ENCODE measurements at places on chromosomes 4 and X.

DNA sequence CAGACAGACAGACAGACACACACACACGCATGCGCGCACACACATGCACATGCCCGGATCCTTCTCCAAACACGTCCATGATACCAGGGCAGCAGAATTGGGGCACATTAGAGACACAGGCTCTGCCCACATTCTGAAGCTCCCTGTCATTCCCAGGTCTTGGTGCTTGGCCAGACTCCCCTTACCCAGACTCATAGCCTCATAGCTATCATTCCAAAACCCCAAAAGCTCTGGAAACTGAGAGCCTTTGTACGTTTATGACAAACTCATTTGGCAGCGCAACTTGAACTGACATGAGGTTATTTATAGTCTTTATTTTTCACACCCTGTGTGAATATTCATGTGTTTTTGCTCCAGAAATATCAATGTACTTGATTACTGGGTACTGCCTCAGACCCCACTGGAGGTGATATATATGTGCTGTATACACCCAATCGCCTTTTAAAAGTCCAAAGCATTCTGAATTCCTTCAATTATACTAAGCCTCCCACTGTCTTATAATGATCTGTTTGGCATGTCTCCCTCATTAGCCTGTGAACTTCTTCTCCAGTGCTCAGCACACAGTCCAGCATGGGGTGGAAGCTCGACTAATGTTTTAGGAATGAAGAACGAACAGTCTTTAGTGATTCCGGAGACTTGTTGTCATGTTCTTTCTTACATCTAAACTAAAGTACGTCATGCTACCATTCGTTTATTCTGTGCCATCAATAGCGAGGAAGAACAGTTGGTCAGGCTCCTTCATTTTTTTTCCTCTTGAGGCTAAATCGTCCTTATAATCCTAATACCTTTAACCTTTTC is 45.0 kb downstream of the RTL9 start:
- peak; percentile 75 for DNase-seq

DNA sequence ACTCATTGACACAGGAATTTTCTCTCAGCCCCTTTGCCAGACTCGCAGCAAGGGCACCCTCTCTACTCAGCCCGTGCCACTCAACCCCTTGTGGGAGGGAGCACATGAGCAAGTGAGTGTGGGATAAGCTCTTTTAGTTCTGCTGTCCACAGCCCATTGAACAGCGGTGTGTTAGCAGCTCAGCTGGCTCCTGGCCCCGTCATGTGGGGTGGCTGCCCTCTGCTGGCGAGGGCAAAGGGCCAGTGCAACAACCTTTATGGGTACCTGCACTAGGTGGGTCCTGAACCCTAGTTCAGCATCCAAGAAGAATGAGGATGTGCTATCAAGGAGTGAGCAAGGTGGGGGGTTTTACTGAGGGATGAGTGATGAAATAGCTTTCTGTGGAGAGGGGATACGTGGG is 85.0 kb upstream of the ZNF81 start:
- peak; percentile 13 for DNase-seq

GRCh38 chrX:98607739-98608138 is 1724.0 kb downstream of the RPA4 start:
- DNase-seq, result no peak

- peak; percentile 63 for DNase-seq
These were observed 126.3 kb downstream of the NEK1 start for GRCh38 chr4:169485791-169486742.

DNA sequence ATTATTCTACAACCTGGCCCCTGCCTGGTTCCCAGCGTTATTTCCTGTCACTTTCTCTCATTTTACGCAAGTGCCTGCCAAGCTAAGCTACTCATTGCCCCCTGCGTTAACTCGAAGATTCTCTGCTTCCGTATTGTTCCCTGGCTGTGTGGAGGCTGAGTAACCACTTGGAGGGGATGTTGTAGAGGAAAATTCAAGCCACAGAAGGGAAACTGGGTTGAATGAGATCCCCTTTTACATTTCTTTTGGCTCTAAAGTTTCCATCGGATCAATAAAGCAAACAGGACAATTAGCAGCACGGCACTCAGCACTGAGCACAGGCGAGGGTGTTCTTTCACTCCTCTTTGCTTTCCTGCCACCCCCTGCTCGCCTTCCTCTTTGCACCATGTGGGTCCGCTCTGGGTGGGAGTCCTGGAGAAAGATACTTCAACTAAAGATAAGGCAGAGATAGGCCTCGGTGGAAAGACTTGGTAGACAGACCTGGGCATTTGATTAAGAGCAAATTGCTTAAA is 4.2 kb upstream of the TMSB4X start:
- peak; percentile 19 for DNase-seq

GRCh38 chrX:150688911-150689451 is 4.2 kb upstream of the MTMR1 start:
- peak; percentile 94 for DNase-seq

DNA sequence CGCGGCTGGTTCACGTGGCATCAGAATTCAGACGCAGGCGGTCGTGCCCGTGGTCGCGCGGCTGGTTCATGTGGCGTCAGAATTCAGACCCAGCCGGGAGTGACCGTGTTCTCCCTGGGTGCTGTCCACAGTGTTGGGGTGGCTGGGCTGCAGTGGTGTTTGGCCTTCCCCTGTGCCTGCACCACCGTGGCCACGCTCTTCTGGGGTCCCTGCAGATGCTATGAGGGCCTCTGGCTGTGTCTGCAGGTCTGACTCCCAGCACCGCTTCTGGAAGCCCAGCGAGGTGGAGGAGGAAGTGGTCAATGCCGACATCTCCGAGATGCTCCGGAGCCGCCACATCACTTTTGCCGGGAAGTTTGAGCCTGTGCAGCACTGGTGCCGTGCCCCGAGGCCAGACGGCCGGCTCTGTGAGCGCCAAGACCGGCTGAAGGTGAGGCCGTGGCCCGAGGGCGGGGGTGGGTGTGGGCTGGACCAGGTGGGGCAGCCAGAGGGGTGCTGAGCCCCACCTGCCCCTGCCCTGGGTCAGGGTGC is 26.4 kb downstream of the NKX1-1 start:
- DNase-seq, result no peak

DNA sequence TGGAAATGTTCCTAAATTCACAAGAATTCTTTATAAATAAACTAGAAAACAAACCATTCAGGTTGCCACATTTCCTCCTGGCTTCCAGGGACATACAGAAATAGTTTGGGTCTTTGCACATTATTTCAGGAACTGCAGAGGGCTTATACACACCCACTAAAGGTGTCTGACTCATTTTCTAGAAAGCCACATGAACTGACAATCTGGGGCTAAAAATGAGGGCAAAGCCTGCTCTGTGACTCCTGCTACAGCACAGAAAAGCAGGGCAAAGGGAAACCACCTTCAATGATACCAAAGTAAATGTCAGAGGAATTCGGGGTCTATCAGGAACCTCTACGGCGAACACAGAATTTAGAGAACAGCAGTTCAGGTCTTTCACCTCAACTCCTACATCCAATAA is 112.2 kb upstream of the MAP3K15 start:
- DNase-seq, result no peak

GRCh38 chr4:178738026-178738425 is 1295.8 kb upstream of the AGA start:
- no peak for DNase-seq

GRCh38 chrX:44218465-44218864 is 125.0 kb downstream of the EFHC2 start:
- DNase-seq, result no peak
